Activated T-cell treated with anti-CD3 and anti-CD28 coated beads, Interleukin-2, amount 50 U/mL, for 48 hours (primary cell): ENCODE measurements at places on chromosomes 5 and 9.

DNA sequence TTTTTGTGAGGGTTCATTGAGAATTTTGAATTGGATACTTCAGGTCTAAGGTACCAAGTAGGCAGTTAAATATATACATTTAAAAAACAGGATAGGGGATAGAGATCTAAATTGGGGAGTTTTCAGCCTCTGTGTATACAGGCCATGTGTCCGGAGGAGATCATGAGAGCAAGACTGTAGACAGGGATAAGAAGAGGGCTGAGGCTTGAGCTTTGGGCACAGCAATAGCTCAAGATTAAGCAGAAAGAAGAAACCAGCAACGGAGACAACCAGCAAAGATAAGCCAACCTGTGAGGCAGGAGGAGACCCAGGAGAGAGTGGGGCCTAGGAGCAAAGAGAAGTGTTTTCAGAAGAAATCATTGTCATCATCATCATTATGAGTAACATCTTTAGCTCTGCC, 258.4 kb downstream of the GRIA1 start:
- DNase-seq: no peak

GRCh38 chr5:51392689-51393199, 9.5 kb downstream of the ISL1 start:
- DNase-seq: no peak

- DNase-seq: no peak
Measured at GRCh38 chr5:55850839-55851674, at the start of gene IL31RA. IL31RA (plus strand) TSS chr5:55851357; CDS start chr5:55851571, 214 bp downstream.

GRCh38 chr5:132653716-132654115, 4.3 kb upstream of the IL13 start:
- no peak for DNase-seq

GRCh38 chr9:74953235-74953751, 581 bp upstream of the C9orf40 start:
- DNase-seq: no peak

DNA sequence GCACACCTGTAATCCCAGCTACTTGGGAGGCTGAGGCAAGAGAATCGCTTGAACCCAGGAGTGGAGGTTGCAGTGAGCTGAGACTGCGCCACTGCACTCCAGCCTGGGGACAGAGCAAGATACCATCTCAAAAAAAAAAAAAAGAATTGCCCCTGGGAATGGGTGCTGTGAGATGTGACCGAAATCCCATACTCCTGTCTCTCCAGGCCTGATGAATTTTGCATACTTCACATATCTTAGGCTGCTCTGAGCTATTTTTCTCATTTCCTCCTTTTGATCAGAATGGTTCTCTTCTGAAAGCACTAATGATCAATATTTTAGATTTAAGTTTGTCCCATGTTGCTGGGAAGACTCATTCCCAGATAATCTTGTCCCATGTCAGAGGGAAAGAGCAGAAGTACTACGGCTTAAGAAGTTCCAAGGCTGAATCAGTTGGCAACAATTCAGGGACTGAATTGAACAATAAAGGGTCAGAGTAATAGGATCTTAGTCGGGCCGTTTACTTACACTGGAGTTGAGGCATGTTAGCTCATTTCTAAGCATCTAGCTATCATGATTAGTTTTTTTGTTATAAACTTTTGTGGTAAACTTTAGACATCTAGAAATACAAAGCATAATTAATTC, 44.2 kb upstream of the TENT2 start:
- no peak for DNase-seq

DNA sequence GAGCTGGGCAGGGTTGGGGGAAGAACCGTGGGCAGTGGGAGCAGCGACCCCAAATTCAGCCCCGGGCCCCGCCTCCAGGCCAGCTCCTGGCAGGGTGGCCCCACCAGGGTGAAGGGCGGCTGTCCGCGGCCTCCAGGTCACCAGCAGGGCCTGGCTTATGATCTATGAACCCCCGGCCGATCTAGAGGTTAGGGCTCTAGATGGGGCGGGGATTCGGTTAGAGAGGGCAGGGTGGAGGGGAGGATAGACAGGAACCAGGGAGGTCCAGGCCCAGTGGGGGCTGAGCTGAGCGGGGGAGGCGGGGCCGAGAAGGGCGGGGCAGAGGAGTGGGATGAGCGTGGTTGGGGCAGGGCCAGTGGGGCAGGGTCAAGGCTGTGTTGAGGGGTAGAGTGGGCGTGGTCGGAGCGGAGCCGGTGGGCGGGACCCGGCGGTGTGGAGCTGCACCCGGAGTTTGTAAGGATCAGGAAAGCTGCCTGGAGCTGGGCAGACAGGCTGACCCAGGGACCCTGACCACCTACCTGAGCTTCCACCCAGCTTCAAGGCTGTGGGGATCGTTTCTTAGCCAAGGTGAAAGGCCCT, 29.3 kb upstream of the OBP2B start:
- DNase-seq: peak; percentile 72

GRCh38 chr5:16592255-16592654, 24.5 kb downstream of the RETREG1 start:
- no peak for DNase-seq

DNA sequence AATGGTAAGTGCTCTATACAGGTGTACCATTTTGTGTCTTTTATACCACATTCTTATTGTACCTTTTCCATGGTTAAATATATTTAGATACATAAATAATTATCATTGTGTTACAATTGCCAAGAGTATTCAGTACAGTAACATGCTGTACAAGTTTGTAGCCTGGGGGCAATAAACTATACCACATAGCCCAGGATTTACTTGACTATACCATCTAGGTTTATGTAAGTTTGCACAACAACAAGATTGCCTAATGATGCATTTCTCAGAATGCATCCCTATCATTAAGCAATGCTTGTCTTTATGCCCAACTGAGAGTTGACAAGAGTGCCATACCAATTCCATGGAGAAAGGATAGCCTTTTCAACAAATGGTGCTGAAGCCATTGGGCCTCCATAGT, 136.7 kb upstream of the PJA2 start:
- DNase-seq: no peak

DNA sequence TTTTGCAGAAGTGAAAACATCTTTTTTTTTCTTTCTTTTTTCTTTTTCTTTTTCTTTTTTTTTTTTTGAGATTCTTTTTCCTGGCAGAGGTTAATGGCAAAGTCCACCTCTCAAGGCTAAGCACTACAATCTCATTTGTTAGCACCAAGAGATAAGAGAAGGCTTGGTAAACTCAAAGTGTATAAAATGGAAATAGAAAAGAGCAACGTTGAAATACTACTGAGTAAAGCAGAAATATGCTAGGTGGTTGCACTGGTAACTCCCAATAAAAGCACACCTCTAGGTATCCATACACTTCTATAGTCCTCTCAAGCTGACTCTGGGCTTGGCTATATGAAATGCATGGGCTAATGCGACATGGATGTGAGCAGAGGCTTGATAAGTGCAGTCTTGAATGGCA, 188.9 kb downstream of the RAB3C start:
- no peak for DNase-seq

DNA sequence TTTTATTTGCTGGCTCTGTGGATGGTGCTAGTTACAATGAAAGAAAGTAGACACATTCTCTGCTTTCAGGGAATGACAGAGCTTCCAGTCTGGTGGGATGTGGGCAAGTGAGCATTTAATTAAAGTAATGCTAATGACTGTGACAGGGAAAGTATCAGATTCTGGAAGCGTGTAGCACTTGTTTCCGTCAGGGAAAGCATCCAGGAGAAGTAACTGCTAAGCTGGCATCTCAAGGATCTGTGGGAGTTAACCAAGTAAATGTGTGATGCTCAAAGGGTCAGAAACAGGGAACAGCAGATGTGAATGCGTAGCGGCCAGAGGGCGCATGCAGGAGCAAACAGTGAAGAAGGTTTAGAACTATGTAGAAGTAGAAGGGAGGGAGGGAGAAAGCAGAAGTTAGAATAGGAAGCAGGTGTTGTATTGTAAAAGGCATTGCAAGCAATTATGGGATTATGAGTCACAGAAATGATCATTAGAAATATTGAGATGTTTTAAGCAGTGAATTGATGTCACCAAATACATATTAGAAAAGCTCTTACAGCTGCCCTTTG, 12.2 kb downstream of the KLHL9 start:
- no peak for DNase-seq

GRCh38 chr5:172283862-172284610, 472 bp upstream of the UBTD2 start:
- peak; percentile 88 for DNase-seq
